Cardiac atrium fibroblast (primary cell): ENCODE measurements at places on chromosomes 3 and 15. TPM values are rescaled to one million over a fixed set of nuclear protein-coding genes. Genes with fewer than 3 reads are reported as not detected.

LARP6 gene
- total RNA-seq: 51.4 and 78.5 TPM in 2 replicates

PRR20G gene
- total RNA-seq: not detected in 2 replicates

INSYN1 gene
- 2.9 and 7.4 TPM in 2 replicates for total RNA-seq

NUP210 gene
- 0.54 and 1.3 TPM in 2 replicates for total RNA-seq

MINAR1 gene
- total RNA-seq: 0.36 and 0.49 TPM in 2 replicates

BTLA gene
- total RNA-seq: not detected in 2 replicates

PLA1A gene
- total RNA-seq: not detected in 2 replicates

XYLB gene
- 2.6 and 2.7 TPM in 2 replicates for total RNA-seq

ITPKA gene
- total RNA-seq: 0.49 TPM in 1 of 2 replicates, not detected in the other

ADGRG7 gene
- total RNA-seq: not detected in 2 replicates

EPHA6 gene
- not detected in 2 replicates for total RNA-seq

SLC9C1 gene
- total RNA-seq: 0.16 TPM in 1 of 2 replicates, not detected in the other

CCDC33 gene
- not detected in 2 replicates for total RNA-seq
